ENCODE measurements at places on chromosomes 3 and 15.

DNA sequence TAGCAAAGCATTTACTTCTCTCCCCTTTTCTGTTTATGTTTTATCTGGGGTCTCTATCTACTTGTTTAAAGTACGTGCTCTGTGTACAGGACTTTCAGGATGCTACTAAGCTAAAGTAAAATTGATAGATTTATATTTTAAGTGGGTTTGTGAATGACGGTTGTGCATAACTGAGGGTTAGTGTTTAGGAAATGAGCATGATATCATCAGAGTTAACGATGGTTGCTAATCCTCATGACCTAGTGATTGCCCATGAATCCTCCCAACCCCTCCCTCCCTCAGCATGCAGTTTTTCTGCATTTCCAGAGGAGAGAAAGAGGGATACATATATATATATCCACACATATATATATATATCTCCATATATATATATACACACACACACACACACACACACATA, 957.2 kb downstream of the TUSC7 start:
- no peak for DNase-seq

- DNase-seq = no peak
Observed at GRCh38 chr15:36905908-36906307, 194.4 kb downstream of the MEIS2 start.

DNA sequence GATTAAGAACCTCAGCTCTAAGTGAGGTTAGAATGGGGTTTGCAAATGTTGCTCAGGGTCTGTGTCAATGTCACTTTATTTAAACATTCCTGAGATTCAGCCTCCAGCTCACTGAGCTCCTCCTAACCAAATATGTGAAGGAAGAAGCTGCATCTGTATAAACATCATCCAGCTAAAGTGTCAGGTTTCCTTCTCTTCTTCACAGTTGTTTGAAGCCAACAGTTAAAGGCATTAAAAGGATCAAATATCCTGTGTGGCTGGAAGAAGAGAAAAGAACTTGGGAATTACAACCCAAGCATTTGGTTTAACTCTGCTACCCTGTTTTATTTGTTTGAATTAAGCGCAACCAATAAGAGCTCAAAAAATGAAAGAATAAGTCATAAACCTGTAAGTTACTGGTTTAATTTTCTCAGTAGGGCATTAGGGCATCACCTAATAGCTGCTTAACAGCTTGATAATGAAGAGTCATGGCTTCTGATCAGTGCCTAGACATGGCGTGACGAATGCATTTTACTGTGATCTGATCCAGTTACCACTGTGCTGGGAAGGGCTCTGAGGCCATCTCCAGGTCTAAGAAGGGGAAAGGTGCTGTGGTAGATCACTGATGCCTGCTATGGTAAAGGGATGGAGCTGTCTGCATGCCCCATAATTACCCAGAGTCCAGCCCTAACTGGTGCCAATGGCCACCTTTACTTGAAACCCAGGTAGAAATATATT, 165.7 kb upstream of the TSC22D2 start:
- DNase-seq = no peak

DNA sequence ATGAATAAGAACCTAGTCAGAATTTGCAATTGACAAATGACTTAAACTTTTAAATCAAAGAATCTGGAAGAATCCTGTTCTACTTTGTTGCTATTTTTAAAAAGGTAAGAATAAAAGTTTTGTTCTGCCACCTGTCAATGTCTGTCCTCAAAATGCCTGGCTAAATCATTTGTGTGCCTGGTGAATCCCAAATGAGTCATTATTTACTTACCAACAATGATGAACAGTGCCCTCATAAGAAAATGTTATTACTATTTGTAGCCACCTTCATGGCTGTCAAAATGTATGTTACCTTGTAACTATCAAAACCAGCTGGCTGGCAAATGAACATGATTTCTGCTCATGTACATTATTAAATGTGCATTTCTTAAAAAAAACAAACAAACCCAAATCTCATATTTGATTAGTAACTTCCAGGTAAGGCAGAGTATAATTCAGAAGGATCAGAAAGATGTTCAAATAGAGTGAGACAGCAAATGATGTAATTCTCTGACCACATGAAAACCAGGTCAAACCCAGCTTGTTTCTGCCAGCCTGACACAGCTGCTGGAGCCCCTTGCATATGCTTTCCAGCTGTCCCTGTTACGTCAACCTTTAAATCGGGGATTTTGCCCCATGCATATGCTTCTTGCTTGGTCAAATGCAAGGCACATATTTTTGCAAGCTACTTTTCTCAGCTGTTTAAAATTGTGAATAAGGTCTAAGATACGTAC, 137.9 kb downstream of the SSR3 start:
- DNase-seq = no peak

DNA sequence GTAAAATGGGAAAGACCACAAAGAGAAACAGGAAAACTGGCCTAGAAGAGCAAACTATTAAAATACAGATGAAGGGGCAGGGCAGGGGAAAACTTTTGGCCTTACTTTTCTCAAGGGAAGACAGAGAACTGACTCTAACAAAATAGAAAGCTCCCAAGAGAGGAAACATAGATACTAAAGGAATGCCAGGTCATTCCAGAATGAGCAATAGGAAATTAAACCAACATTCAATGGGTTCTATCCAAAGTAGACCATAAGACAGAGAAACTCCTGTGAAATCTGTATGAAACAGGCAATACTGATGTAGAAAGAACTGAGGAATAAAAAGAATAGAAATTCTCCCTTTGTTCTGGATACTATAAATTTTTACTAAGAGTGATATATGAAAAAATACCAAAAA, 491.8 kb downstream of the MECOM start:
- no peak for DNase-seq

- DNase-seq = no peak
Observed at GRCh38 chr3:13676356-13677017, 127.6 kb downstream of the FBLN2 start.

DNA sequence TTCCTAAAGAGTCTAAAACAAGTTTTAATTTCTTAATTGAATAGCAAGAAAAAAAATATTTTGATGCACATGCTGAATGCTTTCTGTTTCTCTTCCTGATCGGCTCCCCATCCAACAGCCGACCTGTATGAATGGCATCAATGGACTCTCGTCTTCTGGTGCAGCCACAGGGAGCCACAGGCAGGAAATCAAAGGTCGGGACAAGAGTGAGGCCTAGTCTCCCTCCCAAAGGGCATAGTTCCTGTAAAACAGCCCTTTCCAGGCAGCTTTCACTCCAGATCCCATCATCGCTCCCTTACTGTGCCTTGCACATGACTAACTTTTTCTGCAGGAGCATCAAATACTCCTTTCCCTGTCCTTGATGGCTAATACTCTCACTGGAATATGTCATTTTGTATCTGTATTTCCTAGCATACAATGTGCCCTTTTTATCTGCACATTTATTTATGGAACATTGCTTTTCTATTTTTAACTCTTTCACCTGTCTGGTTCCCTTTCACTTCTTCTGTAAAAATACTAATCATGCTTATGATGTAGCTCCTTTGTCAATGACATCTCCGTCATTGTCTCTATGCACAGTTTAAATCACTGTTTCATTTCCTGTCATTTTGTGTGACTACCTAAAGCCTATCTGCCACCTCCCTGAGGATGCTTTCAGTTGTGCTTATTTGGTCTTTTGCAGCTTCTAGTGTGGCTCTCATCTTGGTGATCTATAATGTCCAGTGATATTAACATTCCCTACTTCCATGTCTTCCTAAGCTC, 326.2 kb downstream of the CTNNB1 start:
- no peak for DNase-seq

DNA sequence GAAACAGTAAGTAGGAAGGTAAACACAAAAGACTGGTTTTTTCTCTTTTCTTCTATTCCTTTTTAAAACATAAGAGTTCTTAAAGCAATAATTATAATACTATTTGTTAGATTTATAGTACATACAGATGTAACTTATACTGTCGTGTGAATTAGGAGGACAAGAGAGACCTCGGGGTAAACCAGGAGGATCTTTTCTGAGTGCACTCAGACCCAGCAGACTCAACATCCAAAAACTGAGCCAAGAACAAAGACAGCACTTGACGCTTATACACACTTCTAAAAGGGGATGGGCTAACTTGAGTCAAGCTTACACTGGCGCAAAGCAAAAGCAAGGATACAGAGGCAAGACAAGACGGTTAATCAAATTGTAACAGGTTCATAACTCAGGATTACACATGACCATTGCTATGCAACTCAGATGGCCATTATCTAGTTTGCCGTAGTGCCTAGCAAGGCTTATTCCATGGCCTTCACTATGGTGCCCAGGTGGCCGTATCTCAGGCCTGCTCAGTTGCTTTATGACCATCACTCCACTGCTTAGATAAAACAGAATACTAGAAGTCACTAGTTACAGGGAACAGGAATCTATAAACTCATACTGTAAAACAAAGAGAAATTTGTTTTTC, 18.6 kb downstream of the MTHFS start:
- DNase-seq = no peak

GRCh38 chr3:68984011-68984530, 29.4 kb downstream of the EOGT start:
- no peak for DNase-seq

DNA sequence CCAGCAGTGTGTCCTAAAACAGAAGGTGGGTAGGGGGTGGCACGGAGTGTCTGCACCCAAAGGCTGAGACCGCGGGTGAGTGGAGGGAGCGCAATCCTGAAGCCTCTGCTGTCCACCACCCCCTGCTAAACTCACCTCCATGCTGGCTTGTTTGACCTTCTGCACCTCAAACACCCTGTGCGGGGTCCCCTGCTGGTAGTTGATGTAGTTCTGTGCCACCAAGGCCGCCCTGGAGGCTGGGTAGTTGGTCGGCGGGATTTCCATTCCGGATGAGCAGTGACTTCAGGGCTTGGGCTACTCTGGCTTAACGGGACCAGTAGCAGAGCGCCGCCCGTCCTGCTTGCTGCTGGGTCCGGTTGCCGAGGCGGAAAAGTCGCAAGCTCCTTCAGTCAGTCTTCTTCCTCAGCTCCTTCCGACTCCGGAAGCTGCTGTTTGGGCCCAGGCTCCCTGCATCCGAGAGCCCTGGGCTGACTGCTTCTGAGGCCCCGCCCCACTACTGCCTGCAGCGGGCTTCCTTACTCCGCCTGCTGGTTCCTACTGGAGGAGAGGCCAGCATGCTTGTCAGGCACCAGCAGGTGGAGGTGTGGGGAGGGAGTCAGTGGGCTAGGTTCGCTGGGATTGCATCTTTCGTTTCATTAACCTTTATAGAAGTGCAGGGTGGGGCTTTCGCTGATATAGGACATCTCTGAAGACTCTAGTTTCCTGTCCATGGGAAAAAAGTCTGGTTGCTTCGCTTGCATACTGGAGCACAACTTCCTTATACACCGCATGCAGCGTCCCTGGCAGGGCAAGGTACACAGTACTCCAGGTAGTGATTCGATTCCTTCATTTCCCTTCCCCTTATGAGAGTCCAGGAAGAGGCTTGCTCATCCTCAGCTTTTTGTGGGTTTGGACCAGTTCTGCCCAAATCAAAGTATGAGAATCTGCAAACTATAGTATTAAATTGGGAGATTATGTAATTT, at the start of gene LXN:
Gene LXN, minus strand, starts transcription at position 434 of the 962 bp plus-strand sequence. Its CDS starts 170 bp downstream, at position 264.
- peak; percentile 16 for DNase-seq

DNA sequence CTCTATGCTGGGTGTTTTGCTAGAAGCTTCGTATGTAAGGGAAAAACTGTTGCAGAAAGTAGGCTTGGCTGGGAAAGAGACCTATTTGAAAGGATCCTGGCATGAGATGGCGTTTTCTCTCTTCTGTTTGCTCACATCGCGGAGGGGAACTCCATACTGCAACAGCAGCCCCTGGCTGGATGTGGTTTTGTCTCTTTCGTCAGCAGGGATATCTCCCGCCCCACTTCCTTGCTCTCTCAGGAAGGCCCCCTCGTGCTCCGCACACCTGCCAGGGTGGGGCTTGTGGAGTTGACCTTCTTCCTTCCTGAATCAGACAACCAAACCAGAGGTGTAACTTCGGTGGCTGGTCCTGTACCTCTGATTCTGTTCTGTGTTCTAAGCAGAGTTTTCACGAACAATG, 26.4 kb upstream of the MYZAP start:
- DNase-seq = no peak

GRCh38 chr15:23647421-23648370, at the start of gene MAGEL2:
Gene MAGEL2, minus strand, starts transcription at chr15:23647867. Its CDS starts 125 bp downstream, at chr15:23647742.
- no peak for DNase-seq

- no peak for DNase-seq
Observed at GRCh38 chr3:10469441-10470119, 35.8 kb downstream of the ATP2B2 start.

DNA sequence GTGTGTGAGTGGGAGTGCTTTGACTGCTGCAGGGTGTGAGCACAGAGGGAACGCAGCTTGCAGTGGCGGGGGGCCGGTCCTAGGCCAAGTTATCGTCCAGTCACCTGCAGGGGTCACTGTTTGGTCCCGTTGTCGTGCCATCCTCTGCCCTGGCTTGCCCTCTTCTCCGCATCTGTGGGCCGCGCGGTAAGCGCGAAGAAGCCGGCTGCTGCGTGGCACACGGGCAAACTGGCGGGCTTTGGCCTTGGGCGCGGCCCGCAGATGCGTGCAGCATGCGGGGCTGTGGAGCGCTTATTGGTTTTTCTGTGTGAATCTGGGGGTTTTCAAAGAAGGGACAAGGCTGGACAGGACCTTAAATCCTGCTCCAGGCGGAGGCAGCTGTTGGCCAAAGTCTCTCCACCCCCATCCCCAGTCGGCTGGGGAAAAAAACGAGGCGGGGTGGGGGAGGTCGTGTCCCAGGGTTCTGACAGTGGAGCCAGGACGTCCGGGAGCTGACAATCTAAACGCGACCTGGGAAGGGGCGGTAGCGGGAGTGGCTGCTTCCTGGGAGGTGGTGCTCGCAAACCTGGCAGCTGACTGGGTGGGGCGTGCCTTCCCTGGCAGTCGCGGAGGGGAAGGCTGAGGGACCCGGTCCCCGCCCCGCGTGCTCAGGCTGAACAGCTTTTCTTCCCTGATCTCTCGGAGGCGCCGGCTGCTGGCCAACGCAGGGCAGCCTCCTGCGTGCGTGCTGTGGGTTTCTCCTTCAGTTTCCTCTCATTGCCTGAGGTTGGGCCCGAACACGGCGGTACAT, 39.7 kb upstream of the VEPH1 start:
- DNase-seq = peak; percentile 30

DNA sequence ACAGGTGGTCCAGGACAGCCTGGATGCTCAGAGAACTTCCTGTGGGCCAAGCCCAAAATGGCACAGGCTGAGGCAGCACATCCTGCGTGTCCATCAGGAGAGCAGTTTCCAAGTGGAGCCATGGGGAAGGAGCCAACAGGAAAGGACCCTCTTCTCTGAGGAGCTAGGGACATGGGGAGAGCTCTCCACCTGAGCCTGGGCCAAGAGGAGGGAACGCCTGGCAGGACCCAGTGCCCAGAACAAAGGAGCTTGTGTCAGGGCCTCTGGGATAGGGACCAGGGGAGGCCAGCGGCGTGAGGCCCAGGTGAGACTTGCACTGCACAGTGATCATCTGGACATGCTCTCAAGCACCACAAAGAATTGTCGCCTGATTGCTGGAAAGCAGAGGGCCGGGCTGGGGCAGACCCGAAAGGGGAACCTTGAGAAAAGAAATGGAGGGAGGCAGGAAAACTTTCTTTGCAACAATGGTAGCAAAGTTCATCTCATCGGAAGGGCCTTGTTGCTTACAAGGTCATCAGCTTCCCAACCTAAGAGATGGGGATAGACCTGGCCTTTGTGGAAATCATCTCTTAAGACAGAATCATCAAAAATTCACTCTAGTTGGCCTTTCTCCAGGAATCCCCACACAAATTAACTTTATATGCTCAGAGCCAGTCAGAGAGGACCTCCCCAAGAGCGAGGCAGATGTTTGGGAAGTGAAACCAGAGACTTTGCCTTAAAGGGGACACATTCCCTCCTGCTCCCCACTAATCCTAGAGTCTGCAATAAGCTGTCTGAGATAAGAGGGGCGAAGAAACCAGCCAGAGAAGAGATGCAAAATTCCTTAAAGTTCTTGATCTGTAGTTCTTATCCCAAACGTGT, 47.7 kb upstream of the HES1 start:
- DNase-seq = no peak

Data from NCI-H2029 treated with DMSO at 0.1 percent for 48 hours (cell line).